IPS-NIHi11 (cell line): ENCODE measurements at places on chromosomes 7 and 10.

GRCh38 chr10:113399065-113399464 is 153.8 kb upstream of the HABP2 start:
- DNase-seq: no peak

- DNase-seq: no peak
Observed at GRCh38 chr10:114520453-114520852, 116.2 kb upstream of the AFAP1L2 start.

- peak; percentile 29 for DNase-seq
Observed at GRCh38 chr10:99276848-99277486, 41.3 kb upstream of the HPSE2 start.

- DNase-seq: no peak
Observed at GRCh38 chr10:18437486-18437885, 213.9 kb downstream of the NSUN6 start.

DNA sequence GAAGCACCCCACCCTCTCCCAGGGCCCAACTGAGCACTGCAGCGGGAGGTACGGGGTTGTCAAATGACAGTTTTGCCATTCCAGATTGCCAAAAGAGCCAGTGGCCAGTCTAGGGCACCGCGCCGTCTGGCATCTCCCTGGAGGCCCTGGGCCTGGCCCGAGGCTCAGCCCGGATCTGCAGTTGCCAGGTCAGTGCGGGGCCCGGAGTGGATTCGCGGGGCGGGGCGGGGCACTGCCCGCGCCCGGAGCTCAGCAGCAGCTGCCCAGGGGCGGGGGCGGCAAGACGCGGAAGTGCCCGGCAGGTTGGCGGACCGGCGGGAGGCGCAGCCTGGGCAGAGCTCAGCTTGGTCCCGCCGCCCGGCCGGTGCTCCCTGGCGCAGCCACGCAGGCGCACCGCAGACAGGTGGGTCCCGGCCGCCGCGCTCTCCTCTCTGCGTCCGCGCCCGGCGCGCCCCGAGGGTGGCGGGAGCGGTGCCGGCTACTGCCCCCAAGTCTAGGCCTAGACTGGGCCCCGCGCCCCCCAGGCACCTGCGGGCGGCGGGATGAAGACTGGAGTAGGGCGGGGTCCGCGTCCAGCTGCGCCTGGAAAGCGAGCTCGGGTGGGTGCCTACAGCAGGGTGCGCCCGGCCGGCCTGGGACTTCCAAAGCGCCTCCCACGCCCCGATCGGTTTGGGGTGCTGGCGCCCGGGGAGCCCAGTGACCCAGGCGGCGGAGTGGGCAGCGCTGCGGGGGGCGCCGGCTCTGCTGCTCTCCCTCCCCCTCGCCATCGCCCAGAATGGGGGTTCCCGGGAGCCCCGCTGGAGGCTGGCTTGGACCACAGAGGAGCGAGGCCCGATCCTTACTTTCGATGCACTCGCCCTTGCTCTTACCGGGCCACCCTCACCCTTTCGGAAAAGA is at the start of gene IRF5:
TSS of gene IRF5 (plus strand) at position 281 of the 897 bp plus-strand sequence. CDS start 4,155 bp downstream, outside the sequence.
- DNase-seq: peak; percentile 81

- DNase-seq: no peak
Observed at GRCh38 chr10:59692113-59692512, 17.5 kb downstream of the SLC16A9 start.

- DNase-seq: no peak
Observed at GRCh38 chr10:88070080-88070880, 206.9 kb downstream of the PTEN start.

GRCh38 chr7:108007261-108007660 is 4.3 kb upstream of the LAMB1 start:
- no peak for DNase-seq

DNA sequence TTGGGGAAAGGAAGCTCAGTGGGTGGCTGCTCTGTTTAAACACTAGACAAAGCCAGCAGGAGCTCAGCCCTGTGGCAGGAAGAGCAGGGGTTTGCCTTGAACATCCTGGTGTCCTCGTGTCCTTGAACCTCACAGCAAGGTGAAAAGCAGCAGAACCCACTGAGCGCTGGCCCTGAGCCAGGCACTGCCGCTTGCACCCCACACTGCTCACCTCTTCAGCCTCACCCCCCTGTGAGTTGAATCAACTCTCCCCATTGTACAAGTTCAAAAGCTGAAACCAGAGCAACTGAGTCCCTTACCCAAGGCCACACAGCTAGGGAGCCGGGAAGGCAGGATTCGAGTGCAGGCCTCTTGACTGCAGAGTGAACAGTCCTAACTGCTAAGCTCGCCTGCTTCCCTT is 32.0 kb downstream of the SLC29A3 start:
- no peak for DNase-seq

DNA sequence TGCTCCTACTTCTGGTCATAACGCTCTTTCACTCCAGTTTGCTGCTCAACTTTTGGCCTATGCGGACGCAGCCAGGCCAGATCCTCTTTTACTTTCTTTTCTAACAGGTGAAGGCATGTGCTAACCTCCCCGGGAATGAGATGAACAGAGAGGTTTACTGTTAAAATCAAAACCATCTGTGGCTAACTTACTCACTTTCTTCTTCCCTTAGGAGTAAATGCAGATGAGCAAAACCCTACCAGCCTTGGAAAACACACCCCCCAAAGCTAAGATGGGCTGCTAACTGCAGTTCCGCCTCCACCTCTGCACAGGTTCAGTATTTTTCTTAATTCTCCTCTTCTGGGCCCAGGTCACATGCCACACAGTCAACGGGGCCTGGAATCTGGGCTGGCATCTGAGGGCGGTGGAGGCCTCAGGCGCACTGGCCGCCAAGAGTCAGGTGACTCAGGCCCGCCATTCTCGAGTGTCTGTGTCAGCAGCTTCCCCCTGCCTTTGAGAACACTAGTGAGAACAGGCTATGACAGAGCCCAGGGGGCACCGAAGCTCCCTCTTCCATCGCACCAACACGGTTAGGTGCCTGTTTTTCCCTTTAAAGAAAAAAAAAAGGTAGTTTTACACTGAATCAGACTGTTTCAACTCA is 11.1 kb downstream of the FAM53B start:
- DNase-seq: no peak

DNA sequence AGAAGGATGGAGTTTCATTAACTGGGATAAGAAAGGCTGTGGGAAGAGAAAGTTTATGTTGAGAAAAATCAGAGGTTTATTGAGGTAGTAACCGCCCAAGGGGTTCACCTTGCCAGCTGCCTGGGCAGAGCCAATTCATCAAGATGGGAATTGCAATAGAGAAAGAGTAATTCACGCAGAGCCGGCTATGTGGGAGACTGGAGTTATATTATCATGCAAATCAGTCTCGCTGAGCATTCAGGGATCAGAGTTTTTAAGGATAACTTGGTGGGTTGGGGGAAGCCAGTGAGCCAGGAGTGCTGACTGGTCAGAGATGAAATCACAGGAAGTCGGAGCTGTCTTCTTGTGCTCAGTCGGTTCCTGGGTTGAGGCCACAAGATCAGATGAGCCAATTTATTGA is 70.6 kb downstream of the MALRD1 start:
- no peak for DNase-seq

GRCh38 chr7:131890176-131890575 is 333.7 kb upstream of the PODXL start:
- no peak for DNase-seq

GRCh38 chr7:1457059-1457948 is 2.0 kb downstream of the MICALL2 start:
- DNase-seq: no peak

GRCh38 chr7:828793-829561 is 3.3 kb upstream of the SUN1 start:
- no peak for DNase-seq

- DNase-seq: peak; percentile 14
Observed at GRCh38 chr10:33553748-33554571, 219.5 kb upstream of the NRP1 start.

- no peak for DNase-seq
Observed at GRCh38 chr10:119256030-119256429, 48.7 kb downstream of the GRK5 start.

DNA sequence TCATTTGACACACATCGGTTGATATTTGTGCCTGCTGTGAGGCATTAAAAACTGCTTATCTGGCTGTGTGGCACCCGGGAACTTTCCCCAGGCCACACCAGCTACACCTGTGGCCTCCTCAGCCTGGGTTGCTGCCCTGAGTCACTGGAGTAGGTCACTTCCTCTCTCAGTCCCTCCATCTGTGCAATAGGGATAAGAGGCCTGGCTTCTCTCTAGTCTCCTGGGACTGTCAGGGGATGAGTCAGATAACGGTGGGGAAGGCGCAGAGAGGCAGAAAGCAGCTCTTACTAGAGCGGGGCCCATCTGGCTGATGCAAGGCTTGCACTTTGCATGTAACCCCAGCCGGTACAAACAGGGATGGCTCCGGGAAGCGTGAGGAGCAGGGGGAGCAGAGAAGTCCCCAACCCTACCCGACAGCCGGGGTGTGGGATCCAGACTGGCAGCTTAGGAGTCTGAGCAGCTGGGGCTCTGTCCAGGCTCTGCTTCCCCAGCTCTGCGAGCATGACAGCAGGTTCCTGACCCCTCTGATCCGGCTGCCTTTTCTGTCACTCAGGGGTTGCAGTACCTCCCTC is 34.0 kb downstream of the DNAJB12 start:
- peak; percentile 46 for DNase-seq

- DNase-seq: no peak
Observed at GRCh38 chr10:113554214-113554613, 1.4 kb downstream of the HABP2 start.

DNA sequence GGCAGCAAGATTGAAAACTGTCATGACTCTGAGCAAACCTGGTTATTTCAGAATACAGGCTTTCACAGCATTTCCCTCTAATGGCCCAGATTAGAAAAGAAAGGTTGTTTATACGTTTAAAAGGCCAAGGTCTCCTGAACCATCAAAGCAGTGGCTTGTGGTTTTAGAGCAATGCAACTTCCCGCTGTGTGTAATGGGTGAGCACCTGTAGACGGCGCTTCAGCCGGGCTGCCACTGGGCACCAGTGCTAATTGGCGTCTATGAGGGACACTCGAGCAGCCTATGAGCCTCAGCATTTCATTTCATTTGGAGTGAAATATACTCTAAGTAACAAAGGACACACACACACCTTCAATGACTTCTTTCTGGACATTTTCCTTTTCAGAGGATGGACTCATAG is 671.0 kb upstream of the FZD8 start:
- DNase-seq: no peak

- DNase-seq: peak; percentile 60
Observed at GRCh38 chr10:6678211-6678803, 98.2 kb upstream of the PRKCQ start.

GRCh38 chr10:103545771-103546281 is 52.3 kb downstream of the NEURL1 start:
- DNase-seq: peak; percentile 7

- DNase-seq: no peak
Observed at GRCh38 chr7:118151671-118152070, 32.3 kb upstream of the LSM8 start.
